ENCODE measurements at places on chromosomes 1 and 21.

- no peak for DNase-seq
Observed at GRCh38 chr21:46194374-46195334, 10.4 kb upstream of the SPATC1L start.

DNA sequence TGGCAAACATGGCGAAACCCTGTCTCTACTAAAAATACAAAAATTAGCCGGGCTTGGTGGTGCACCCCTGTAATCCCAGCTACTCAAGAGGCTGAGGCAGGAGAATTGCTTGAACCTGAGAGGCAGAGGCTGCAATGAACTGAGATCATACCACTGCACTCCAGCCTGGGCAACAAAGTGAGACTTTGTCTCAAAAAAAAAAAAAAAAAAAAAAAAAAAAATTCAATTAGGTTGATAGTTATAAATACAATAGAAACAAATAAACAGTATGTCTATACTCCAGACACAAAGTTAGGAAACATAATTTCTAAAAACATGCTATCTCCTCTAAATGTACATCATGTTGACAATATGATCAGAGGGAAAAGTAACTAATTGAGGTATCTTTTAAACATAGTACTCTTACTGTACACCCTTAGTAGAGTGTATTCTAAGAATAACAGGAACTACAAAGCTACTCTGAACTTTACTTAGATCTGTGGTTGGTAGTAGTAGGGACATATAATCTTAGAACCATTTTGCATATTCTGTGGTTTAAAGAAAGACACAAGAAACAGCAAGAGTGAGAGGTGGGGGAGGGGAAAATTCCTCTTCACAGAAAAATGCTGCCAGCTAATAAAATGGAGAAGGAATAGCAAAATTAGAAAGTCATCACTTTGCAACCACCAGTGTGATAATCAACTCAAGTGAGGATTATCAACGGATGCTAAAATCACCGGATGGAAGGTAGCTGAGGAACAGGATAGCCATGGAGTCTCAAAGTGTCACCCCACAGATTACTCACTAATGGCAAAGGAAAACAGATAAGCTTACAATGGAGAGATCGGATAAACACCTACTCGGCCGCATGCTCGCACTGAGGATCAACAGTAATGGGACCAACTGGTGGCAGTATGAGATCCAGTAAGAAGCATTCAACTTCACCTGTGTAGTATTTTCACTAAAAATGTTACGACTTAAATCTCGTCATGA, 35.0 kb downstream of the MTOR start:
- DNase-seq = no peak

DNA sequence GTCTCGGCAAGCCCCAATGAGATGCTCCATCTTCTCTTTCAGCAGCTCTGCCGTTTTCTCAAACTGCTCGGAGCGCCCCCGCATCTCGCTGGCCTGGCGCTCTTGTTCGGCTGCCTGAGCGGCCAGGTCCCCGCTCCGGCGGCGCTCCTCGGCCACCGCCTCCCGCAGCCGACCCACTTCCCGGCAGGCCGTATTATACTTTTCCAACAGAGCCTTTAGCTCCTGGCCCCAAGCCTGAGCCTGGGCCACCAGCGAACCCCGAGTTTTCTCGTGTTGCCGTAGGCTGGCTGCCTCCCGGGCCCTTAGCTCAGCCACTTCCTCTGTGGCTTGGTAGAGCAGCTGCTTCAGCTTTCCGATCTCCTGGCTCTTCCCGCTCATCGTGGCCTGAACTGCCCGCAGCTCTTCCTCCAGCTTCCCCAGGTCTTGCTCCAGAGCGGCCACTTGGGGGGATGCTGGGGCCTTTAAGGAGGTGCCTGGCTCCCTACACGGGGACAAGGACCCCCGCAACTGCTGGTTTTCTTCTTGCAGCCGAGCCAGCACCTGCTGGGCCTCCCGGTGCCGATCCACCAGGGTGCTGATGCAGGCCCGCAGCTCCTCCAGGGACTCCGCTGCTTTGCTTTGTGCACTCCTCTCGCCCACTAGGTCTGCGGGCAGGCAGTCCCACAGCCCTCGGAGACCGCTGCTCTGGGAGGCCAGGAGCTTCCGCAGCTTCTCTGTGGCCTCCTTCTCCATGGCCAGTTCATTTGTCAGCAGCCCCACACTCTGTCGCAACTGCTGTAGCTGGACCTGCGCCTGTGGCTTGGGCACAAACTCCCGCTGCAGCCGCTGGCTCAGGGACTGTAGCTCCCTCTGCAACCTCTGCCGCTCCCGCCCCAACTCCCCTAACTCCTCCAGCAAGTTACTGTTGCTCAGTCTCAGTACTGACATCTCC, 13.4 kb upstream of the PIAS3 start:
- DNase-seq = no peak

DNA sequence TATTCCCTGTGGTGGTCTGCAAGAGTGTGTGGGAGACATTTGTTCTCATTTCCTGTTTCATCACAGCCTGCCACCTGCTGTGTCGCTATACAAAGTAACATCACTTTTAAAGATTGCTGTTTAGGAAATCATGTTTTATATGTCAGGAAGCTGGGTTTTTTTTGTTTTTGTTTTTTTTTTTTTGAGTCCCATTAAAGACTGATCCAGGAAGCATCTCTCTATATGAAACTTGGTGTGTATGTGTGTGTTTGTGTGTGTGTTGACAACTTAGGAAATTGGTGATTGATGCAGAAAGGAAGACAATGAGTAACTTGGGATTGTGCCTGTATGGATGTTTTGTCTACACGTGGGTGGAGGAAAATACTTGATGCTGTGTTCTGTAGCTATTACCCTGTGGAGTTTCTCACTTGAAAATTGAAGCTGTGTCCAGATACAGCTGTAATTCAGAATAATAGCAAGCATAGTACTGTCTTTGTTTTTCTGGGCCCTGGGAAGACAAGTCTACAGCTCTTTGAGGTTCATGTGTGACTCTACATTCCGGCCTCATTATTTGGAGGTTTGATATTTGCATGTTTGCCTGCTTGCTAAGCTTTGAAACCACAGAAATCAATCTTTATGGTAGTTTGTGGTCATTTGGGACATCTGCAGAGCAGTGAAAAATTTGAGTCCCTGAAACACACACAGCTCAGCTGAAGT, 47.9 kb downstream of the LAMC1 start:
- no peak for DNase-seq

- DNase-seq = no peak
Observed at GRCh38 chr1:184486761-184487445, 100.1 kb downstream of the C1orf21 start.

- DNase-seq = no peak
Observed at GRCh38 chr1:232709386-232709785, 79.5 kb upstream of the SIPA1L2 start.

- DNase-seq = no peak
Observed at GRCh38 chr1:75426688-75427087, 184.2 kb downstream of the SLC44A5 start.

GRCh38 chr1:205530116-205530515, 25.6 kb downstream of the CDK18 start:
- no peak for DNase-seq

DNA sequence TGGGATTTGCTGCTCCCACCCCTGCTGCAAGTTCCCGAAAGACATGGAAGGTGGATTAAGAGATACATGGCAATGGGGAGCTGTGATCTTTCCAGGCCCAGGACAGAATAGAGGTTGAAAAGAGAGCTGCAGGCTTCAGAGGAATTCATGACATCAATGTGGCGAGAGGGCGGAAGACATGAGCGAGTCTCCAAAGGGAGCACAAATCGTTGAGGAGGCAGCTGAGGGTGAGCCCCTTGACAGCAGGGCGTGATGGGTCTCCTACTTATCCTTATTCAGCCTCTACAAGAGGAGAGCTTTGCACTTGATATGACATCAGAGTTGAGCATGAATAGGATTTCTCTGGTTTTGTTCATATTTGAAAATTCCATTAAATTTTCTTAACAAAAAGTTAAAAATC, 45.5 kb upstream of the TACSTD2 start:
- DNase-seq = no peak

DNA sequence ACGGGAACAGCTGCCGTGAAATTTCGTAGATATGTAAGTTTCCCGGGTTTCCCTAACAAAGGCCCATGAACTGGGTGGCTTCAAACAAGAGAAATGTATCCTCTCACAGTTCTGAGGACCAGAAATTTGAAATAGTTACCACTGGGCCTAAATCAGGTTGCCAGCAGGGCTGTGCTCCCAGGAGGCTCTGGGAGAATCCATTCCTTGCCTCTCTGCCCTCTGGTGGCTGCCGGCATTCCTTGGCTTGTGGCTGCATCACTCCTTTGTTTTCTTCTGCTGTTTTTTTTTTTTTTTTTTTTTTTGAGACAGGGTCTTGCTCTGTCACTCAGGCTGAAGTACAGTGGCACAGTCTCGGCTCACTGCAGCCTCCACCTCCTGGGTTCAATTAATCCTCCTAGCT, 23.7 kb downstream of the UMODL1 start:
- no peak for DNase-seq

DNA sequence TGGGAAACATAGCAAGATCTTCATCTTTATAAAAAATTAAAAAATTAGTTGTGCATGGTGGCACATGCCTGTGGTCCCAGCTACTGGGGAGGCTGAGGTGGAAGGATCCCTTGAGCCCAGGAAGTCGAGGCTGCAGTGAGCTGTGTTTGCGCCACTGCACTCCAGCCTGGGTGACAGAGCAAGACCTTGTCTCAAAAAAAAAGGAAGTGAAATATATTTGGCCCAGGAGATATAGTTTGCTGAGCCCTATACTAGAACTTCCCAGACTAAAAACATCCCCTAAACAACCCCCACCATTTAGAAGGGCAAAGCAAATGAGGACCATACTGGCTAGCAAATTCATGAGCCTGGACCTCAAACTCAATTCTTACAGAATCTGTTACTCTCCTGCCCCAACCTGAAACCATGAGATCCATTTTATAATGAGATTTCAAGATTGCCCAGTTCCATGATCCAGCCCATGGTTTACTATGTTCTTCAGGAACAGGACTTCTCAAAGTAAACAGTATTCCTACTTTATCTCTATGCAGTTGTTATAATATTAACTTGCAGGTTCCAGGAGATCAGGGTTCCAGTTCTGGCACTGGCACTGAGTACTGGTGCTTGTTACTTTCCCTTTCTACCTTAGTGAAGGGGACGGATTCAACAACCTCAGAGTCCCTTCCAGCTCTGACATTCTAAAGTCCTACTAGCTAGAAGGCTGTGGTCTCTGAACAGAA, 48.9 kb upstream of the TADA1 start:
- no peak for DNase-seq

DNA sequence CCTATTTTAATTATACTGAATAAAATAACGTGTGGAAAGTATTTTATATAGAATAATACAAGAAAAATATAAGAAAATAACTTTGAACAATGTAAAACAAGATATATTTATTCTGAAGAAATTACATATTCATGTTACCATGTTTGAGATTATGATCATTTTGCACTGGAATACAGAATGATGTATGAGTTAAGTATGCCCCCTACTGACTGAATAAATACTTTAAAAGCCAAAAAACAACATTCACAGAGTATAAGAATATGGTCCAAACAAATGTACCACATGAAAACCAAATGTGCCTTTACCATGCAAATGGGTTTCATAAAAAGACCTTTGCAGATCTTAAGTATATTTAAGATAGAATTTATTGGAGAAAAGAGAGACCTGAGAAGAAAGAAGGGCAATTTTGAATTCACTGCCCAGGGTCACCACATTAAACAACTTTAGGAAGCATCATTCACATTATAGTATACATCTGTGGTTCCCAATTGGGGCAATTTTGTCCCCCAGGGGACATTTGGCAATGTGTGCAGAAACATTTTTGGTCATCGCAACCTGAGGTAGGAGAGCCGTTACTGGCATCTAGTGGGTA, 136.6 kb upstream of the GFI1 start:
- no peak for DNase-seq

DNA sequence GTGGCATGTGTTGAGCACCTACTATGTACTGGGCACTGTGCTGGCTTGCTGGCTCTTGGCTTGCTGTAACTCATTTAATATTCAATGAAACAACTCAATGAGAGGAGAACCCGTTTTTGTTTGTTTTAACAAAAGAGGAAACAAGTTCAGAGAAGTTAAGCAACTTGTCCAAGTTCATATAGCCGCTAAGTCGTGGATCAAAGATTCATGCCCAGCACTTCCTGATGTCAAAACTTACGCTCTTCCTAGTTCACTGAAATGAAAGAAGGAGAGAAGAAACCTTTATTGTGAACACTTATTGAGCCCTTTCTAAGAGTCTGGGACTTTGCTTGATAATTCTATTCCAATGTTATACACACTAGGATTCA, 475.9 kb downstream of the PTPRU start:
- DNase-seq = no peak

DNA sequence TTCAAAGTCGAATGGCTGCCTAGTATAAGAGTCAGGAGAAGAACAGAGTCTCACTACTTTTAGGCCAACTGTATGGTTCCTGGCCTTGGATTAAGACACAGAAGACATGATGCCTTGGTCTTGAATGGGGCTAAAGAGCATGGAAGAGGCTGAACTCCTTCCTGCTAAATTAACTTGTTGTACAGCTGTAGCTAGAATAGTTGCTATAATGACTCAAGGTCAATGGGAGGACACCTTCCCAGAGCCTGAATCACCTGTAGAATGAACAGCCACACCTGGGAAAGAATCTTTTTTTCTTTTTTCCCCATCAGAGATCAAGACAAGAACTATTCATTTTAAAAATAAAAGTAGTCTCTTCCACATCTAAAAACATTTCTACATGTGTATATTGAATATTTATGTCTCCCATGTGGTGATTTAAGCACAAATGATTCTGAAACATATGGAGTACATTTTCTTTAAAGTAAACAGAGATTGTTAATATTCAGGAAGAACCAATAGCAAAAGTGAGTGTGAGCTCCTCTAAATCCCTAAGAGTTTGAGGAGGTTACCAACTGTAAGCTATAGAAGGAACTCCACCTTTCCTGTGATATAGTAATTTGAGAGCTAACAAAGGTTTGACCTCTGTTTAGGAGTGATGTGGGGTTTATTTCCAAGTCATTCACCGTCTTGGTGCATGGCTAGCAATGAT, 191.3 kb downstream of the TGFB2 start:
- DNase-seq = no peak

GRCh38 chr21:38982096-38982495, 176.4 kb downstream of the ETS2 start:
- no peak for DNase-seq

- DNase-seq = no peak
Observed at GRCh38 chr1:209612646-209613399, 29.3 kb downstream of the CAMK1G start.

DNA sequence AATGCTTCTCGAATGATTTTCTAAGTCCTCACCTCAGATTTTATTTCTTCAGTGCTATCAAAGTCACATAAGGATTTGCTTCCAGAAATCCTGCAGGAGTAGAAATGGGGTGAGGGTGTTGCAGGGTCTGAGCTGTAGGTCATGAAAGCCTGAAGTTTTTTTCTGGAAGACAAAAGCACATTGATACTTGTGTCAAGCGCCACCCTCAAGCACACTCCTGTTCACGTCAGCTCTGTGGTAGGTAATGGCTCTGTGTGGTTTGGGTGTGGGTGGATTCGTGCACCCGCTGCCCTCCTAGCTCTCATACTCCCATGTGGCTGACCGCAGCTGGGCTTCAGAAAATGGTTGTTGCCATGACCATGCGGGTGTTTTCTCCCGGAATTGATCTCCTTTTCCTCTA, 39.9 kb downstream of the AKNAD1 start:
- no peak for DNase-seq

GRCh38 chr1:50430010-50430405, 6.8 kb upstream of the DMRTA2 start:
- no peak for DNase-seq
